ENCODE measurements at places on chromosomes 12 and 14. TPM values are rescaled to one million over a fixed set of nuclear protein-coding genes. Genes with fewer than 3 reads are reported as not detected.

PLBD1 gene
- 9.5 TPM for total RNA-seq

NXPH4 gene
- 0.14 TPM for total RNA-seq

TOMM20L gene
- total RNA-seq: not detected

- H3K36me3 ChIP-seq: no peaks in the 10 kb centered on the region
- H3K4me1 ChIP-seq: peaks cover 20% of the 10 kb centered on the region
- peak overlapping the region; percentile 94 for H3K4me3 ChIP-seq
- no peaks in the 10 kb centered on the region for H3K27me3 ChIP-seq
These were observed 8.9 kb downstream of the CDKN1B start for GRCh38 chr12:12725956-12726554.

DNA sequence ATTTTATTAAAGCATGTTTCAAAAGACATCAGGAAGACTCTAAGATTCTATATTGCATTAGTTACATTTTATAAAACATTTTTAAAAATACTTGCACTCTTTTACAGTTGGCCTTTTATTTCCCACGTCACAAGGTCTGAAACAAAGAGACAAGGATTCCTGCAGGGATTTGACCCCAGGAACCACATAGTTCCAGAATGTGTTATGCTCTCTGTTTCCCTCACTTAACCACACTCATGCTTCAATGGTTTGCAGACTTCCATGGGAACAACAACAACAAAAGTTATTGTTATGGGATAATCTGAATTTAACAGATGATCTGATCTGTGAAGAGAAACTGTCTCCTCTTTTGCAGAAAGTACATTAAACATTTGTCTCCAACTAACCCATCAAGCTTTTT lies 104.3 kb upstream of the PPFIA2 start:
- no peaks in the 10 kb centered on the region for H3K27me3 ChIP-seq
- no peak for DNase-seq
- no peak overlapping the region for H3K4me3 ChIP-seq

- no peaks in the 10 kb centered on the region for H3K36me3 ChIP-seq
- DNase-seq: no peak
- H3K4me1 ChIP-seq: no peaks in the 10 kb centered on the region
- H3K27ac ChIP-seq: no peak overlapping the region
- no peak overlapping the region for H3K4me3 ChIP-seq
These were observed 61.4 kb upstream of the ELK3 start for GRCh38 chr12:96132819-96133218.

DNA sequence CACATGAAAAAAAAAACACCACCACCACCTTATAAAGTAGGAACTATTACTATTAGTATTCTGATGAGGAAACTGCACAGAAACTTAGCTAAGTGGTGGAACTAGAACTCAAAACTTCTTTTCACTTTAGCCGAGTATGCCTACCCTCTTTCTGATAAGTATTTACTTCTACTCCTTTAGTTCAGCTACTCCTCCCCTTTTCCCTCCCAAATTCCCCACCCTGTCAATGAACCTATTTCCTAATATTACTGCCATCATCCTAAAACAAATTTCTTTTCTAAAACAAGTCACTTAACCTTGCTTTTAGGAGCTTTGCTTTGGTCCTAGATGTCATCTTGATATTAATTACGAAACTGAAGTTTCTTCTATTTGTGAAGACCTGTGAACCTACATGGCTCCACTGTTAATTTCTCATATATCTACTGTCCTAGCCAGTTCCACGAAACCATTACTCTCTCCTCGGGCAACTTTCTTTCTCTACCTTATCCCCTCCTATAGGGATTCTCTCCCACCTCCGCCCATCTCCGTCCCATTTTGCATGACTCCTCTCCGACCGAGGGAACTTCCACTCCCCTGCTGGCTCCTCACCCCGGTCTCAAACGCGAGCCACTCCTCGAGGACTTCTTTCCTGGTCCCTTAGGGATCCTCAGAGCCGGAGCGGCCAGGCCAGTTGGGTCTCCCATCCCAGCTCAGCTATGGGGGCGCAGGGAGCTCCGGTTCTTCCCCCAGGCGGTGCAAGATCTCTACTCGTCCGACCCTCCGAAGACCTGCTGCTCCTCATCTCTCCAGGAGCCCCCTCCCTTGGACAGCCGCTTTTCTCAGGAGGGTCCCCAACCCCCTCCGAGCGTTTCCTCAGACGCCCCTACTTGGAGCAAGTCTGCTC lies 1.1 kb downstream of the NUMB start:
- H3K4me1 ChIP-seq: peaks cover 5% of the 10 kb centered on the region
- H3K27me3 ChIP-seq: no peaks in the 10 kb centered on the region
- DNase-seq: peak; percentile 48
- H3K4me3 ChIP-seq: peak overlapping the region; percentile 90
- H3K27ac ChIP-seq: peak overlapping the region; percentile 91

DNA sequence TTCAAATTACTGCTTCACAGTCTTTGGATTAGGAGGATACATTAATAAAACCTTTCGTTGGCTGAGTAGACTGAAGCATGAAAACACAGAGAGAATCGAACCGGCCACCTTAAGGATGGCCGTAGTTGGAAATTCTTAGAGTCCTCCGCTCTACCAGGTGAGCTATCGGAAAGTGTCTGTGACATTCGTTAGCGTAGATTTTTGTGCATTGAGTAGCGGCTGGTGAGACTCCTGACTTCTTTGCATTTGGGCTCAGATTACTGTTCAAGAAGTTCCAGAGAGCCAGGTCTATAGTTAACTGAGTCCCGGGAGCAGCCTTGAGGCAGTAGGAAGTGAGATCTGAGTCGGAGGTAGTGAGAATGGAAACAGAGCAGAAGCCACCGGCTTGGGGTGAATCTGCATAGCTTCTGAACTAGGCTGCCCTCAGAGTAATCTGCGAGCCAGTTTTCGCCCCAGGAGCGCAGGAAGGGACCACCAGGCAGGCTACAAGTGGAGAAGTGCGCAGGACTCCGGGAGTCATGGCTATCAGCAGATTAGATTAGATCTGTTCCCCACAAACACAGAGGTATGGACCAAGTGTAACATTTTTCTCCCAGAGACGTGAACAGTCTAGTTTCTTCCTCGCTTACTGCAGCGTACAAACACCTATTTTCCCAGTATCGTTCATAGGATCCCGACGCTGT lies 11.0 kb downstream of the OR6S1 start:
- H3K4me3 ChIP-seq: peak overlapping the region; percentile 8
- DNase-seq: no peak
- H3K27me3 ChIP-seq: peaks cover 46% of the 10 kb centered on the region
- H3K36me3 ChIP-seq: no peaks in the 10 kb centered on the region

DNA sequence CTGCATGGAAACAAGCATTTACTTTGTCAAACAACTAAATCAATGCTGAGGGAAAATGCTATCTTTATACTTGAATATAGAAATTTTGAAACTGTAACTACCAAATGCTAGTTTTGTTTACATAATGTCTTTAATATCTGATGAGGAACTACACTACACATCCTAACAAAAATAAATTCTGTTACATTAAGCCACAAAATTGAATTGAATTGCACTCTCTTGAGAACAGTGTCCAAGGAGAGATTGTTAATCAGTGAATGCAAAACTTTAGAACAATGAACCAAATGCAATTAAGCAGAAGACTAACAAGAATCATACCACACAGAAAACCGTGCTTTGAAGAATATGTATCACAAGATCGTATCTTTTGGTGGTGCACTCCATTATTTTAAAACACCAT lies 141.6 kb downstream of the CNTN1 start:
- H3K27me3 ChIP-seq: no peaks in the 10 kb centered on the region
- H3K36me3 ChIP-seq: no peaks in the 10 kb centered on the region
- H3K27ac ChIP-seq: no peak overlapping the region
- H3K4me1 ChIP-seq: no peaks in the 10 kb centered on the region

- no peak overlapping the region for H3K4me3 ChIP-seq
- H3K27ac ChIP-seq: no peak overlapping the region
- H3K4me1 ChIP-seq: no peaks in the 10 kb centered on the region
- no peak for DNase-seq
These were observed 12.0 kb downstream of the ADSS1 start for GRCh38 chr14:104735830-104736642.
